ENCODE measurements at places on chromosomes 3 and 15.

- DNase-seq = no peak
These were observed 7.4 kb downstream of the DIPK2A start for GRCh38 chr3:143979041-143979440.

DNA sequence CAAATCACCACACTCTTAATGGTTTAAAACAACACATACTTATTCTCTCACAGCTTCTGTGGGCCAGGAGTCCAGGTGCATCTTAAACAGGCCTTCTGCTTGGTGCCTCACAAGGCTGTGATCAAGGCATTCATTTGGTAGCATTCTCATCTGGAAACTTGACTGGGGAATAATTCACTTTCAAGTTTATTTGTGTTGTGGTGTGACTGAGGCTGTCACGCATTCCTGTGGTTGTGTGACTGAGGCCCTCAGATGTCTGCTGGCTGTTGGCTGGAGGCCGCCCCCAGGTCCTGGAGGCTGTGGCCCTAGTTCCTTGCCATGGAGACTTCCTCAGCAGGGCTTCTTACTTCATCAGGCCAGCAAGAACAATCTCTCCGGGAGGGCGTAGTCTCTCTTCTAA, 16.9 kb upstream of the FAM3D start:
- no peak for DNase-seq

- no peak for DNase-seq
These were observed 23.1 kb upstream of the GABPB1 start for GRCh38 chr15:50377867-50378751.

- no peak for DNase-seq
These were observed 88.2 kb downstream of the FAM43A start for GRCh38 chr3:194773771-194774455.

- no peak for DNase-seq
These were observed 6.0 kb upstream of the FEZF2 start for GRCh38 chr3:62379321-62379798.

- DNase-seq = no peak
These were observed 35.4 kb downstream of the ARHGAP31 start for GRCh38 chr3:119329551-119329950.
